Activated CD4-positive, alpha-beta T cell treated with anti-CD3 and anti-CD28 coated beads for 1 hour (primary cell): ENCODE measurements at places on chromosomes 16 and 17.

DNA sequence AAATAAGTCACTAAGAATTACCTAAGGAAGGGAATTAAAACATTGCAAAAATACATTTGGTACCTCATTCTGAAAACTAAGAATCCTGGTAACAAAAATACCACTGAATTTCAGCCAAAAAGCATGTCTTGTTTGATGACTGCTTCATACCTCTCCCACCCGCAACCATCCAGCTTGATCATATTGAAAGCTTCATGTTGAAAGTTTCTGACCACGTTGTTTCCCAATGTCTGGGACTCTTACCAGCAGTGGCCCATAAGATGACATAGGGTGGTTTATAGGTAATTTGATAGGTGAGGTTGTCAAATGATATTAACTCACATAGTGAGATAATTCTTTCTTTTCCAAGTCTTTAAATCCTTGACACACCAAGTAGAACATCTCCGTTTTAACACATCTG is 139.3 kb downstream of the CDH11 start:
- no peak for DNase-seq

- no peak for DNase-seq
Observed at GRCh38 chr16:53995378-53995777, 291.2 kb downstream of the IRX3 start.

DNA sequence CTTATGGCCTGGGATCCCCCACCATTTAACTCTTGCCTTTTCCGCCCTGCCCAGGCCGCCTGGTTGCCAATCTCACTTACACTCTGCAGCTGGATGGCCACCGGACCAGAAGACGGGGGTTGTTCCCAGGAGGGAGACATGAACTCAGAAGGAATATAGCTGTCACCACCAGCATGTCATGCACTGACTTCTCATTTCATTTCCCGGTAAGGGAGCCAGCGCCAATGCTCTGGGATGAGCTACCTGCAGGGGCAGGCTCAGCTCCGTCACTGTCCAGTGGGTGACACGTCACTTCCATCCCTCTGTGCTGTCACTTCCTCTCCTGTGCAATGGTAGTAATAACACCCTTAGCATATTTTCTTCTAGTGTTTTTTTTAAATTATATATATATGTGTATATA is 26.7 kb downstream of the ITGAL start:
- no peak for DNase-seq

DNA sequence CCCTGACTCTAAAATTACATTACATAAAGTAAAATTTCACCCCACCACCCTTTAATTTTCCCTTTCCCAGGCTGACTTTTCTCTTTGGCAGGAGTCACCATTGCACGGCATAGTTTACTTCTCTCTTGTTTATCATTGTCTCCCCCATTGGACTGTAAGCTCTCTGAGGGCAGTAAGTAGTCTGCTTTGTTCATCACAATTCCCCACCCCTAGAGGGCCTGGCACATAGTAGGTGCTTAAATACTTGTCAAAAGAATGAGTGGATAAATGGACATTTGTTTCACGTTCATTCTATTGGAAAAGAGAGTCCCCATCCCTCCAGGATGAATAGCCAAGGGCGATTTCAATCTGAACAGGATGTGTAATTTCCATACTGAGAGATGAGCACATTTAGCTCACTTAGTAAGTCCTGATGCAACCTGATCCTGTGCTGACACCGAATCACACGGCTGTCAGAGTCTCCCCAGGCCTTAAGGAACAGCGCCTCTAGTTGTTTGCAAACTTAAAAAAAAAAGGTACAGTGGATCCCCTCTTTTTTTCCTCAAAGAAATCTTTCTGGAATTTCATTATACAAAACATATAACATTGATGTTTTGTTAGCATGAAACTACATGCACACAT is 54.0 kb downstream of the AKAP1 start:
- no peak for DNase-seq

- peak; percentile 82 for DNase-seq
Observed at GRCh38 chr17:75113798-75114551, 4.2 kb downstream of the ARMC7 start.

DNA sequence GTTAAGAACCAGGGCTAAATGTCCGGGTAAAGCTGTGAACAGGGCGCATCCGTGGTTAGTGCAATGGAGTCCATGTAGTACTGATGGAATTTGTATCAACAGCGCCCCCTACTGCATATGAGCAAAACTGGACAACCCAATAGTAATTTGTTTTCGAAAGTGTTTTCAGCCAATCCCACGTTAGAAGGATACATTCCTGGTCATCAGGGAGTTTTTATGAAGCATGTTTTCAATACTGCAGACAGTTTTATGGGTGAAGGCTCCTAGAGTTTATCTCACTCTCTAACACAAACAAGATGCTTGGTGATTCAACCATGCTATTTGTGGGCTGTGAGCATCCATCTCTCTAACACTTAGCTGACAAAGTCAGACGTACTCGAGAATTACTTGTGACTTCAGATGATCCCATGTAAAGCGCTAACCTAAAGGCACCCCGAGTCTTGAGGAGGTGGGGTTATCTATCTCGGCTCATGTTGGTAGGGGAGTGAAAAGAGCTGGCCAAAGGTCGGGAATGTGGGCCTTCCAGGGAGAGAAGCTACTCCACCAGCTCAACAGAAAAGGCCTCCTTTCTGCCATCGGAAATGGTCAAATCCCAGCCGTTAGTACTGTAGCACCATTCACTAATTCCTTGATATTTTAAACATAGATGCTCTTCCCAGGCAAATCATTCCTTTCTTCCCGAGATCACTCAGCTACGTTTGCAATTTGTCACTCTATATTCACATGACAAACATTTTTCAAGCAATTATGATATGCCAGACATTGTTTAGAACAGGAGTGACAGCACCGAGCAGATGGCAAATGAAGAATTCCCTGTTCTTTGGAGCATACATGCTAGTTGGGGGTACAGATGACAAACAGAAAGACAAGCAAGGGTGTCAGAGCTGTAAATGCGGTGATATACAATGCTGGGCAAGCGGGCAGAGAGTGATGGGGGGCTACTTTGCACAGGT is 46.9 kb upstream of the HNF1B start:
- DNase-seq, result no peak

DNA sequence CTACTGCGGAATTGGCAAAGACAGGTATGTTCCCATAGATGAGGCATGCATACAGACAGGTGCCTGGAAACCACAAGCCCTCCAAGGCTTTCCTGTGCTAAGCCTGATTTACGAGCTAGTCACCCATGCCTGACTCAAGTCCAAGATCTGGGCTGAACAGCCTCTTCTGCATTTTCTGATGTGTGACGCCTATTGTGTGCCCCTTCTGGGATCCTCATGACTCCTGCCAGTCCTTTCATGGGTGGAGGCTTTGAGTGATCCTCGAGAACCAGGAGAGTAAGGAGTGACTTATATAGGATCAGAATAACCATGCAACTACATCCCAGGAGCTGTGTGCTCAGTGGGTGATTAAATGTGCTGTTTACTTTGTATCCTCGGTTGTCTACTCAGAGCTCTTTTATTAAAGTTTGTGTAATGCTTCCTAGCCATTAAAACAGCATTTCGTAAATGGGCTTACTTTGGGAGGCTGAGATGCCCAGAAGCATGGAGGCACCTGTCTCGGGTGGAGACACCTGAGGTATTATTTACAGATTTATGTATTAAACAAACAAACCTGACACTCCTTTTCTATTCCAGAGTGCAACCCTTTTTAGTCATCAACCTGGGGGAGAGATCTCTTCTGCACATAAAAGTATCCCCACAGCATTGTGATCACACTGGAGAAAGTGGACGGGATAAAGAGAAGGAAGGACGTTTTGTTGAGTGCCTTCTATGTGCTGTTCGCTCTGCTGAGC is 373.0 kb upstream of the DYNLRB2 start:
- no peak for DNase-seq

GRCh38 chr16:85614338-85615013 is 1.4 kb downstream of the GSE1 start:
- no peak for DNase-seq

GRCh38 chr17:48429638-48430586 is at the start of gene SKAP1:
Gene SKAP1, minus strand, starts transcription at chr17:48430214.
- peak; percentile 52 for DNase-seq

DNA sequence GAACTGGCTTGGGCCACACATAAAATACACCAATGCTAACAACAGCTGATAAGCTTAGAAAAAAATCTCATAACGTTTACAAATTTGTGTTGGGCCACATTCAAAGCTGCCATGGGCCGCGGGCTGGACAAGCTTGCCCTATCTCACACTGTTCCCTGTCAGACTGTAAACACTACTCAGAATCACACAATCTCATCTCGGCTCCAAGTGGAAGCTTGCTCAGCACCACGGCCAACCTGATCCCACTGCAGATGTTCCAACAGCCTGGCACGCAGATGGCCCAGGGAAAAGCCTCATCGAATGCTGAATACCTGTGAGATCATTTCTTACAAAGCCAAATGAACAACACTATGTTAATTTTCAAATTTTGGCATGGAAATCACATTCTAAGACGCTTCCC is 125.8 kb downstream of the ANKRD11 start:
- no peak for DNase-seq

- DNase-seq, result no peak
Observed at GRCh38 chr16:11399261-11399831, 54.1 kb downstream of the RMI2 start.
